ENCODE measurements at places on chromosomes 12 and 14.

- DNase-seq, result peak; percentile 51
Measured at GRCh38 chr12:47808050-47808449, 11.7 kb downstream of the HDAC7 start.

DNA sequence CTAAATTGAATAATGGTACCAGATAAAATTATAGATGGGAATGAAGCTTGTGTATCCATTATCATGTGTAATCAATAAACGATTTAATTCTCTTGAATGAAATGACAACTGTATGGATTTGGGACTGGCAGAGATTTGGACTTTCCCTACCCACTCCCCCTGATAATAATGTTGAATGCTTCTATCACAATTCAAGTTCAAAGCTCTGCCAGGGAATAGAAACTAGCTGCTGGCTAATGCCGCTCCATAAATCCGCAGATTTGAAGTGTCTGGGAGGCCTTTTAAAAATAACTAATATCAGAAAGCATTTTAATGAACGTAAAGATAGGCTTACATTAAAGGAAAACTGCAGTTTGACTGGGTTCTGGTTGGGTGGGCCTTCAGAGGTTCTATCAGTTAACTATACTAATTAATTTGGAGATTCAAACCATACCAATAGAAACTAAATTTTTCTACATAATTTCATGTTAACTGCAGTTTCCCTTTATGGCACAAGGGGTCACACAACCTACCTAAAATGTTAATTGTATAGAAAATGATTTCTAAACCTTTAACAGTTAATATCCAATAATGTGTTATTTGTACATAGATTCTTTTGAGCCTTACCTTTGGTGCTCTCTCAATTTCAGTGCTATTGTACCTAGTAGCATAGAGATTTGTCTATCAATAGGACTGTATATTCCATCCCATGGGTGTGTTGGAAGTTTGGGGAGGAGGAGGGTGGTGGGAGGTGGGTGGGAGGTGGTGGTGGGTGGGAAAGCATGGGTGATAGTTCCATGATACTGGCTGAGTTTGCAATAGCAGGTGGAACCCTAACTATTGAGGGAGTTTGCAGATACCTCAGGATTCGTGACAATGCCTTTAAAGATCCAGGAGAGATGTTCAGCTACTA lies 4.9 kb downstream of the HNRNPA1 start:
- no peak for DNase-seq

DNA sequence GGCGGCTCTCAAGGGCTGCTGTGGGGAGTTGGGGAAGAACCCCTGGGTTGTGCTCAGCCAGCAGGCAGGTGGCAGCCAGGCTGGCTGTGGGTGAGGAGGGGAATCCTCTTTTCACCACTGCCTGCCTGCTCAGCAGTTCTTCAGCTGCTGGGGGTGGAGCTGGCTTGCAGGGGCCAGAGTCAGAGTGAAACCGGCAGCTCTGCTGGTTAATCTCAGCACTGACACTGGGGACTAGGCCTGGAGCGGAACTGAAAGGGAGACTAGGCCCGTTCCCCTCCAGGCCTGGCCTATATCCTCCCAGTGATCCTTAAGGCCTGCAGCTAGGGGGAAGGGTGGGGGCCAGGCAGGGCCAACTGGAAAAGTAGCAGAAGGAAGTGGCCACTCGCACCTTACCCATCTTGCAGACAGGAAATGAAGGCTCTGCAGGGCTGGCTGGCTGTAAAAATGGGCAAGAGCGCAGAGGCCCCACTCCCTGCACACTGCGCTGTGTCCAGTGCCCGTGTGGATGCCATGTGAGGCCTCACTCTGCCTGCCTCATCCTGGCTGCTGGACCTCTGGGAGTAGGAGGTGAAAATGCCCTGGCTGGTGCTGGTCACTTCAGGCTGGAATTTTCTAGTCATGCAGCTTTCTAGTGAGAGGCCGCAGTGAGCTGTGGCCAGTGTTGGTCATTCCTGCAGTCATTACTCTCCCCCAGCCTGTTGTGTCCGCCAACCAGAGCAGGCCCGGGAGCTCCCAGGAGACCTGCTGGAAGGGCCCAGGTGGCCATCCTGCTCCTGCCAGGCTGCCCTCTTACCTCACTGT lies 39.4 kb downstream of the SH2B3 start:
- peak; percentile 65 for DNase-seq

- DNase-seq, result no peak
Measured at GRCh38 chr14:77579065-77579464, 37.4 kb downstream of the SPTLC2 start.

GRCh38 chr12:25965682-25966081 lies 7.2 kb downstream of the RASSF8 start:
- no peak for DNase-seq

DNA sequence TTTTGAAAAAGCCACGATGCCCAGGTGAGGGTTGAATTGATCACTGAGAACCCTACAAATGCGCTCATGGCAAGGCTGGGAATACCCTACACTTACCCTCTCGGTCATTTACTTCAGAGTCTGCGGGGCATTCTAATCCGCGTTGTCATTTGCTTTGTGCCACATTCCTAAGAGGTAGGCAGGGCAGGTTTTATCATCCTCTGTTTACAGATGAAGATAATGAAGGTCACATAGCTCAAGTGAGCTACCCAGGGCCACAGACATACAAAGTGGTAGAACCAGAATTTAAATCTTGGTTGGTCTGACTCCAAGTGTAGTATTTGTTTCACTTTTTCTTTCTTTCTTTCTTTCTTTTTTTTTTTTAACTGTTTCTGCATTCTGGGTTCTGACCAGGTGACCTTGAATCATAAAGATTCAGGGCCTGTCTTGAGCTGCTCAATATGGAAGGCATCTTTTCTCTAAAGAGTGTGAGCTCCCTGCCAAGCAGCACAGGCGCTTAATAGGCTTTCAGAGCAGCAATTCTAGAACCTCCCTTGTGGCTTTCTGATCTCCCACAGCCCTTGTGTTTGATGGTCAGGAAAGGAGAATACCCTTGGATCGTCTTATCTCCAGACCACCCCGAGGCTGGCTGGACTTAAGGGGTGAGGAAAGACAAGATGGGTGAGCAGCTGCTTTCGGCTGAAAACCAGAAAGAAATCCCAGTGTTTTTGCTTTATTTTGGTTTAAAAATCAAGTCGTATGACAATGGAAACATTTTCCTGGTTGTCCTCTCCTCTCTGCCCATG lies 662 bp upstream of the BATF start:
- DNase-seq, result no peak

- no peak for DNase-seq
Measured at GRCh38 chr14:48731260-48731659, 854.9 kb downstream of the RPS29 start.

DNA sequence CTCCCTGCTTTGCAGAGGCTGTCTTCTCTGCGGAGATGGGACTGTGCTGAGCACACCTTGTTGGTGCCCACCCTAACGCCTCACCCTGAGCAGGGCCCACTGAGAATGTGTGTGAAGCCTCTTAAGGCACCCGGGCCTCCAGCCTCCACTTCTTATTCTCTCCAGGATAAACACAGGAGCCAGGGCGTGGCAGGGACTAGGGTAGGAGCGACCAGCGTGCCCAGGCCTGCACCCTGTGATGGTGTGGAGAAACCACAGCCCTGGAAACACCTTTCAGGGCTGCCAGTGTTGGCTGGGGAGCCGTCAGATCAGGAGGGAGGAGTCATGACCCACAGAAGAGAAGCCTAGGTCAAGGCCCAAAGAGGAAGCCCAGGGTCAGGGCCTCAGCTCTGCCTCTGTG lies 41.3 kb downstream of the VDR start:
- DNase-seq, result no peak

DNA sequence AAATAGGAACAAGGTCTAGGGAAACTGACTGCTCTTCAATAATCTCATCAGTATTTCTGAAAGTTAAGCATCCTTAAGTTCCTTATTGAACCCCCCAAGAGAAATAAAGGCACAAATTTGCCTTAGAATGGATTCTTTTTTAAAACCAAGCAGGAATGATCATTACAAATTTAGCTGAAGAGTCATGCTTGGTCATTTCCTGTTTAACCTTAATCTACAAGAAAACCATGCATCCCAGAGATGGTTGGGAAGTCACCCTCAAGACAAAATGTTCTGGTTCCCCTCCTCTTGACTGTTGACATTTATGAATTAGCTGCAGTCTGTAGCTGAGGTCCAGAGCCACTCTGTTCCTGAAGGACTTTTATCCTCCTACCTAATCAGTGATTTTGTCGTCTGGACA lies 291.8 kb upstream of the G2E3 start:
- no peak for DNase-seq

GRCh38 chr12:51270951-51271518 lies 820 bp upstream of the SMAGP start:
- DNase-seq, result no peak

DNA sequence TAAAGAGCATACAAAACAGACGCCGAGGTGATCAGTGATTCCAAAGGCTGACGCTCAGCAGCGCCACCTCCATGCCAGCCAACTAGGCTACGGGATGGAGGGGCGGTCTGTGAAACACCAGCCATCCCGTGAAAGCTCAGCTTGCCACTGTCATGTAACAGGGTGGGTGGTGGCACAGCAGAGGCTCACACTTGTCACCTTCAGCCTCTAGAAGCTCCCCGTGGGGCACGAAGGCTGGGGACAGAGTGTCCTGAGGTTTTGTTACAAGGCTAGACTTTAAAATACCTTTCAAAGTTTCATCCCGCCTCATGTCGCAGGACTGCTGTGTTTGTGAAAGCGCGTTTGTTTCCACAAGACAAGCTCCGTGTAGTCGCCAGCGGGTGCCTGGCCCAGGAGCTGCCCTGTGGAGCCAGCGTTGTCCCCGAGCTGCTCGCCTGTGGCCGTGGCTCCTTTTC lies 20.7 kb downstream of the XRCC3 start:
- DNase-seq, result no peak

DNA sequence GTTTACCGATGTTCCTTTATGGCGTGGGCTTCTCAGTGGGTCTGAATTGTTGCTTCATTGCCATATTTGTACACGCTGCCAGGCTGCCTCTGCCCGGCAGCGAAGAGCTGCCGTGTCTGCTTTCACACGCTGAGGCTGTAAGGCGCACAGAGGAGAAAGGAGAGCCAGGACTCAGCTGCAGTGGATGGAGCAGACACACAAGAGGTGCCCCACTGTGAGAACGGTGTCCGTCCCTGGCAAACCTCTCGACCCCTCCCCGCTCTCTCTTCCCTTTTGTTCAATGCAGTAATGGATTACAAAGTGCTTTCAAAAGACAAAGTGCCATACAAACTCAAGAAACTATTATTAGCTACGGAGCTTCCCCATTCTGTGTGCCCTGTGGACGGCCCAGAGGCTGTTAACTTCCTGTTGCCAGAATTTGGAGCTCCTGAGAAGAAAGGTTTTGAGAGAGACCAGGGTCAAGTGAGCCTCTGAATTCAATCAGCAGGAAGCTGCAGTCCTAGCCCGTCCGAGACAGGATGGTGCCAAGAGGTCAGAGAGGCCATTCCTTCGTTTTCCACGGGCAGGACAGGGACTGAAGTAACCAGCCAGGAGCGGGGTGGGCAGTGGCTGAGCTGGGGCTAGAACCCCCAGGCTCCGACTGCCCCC lies 15.8 kb downstream of the CCND2 start:
- no peak for DNase-seq

DNA sequence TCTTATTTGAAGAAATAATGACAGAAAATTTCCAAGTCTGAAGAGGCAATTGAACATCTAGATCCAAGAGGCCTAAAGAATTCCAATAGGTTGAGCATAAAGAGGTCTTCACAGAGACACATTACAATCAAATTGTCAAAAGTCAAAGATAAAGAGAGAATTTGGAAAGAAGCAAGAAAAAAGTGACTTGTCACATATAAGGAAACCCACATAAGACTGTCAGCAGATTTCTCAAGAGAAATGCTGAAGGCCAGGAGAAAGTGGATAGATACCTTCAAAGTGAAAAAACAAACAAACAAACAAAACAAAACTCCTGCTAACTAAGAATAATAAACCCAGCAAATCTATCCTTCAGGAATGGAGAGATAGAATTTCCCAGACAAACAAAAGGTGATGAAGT lies 118.1 kb upstream of the LGR5 start:
- DNase-seq, result no peak

- DNase-seq, result no peak
Measured at GRCh38 chr12:93663729-93664084, 13.5 kb upstream of the CRADD start.

DNA sequence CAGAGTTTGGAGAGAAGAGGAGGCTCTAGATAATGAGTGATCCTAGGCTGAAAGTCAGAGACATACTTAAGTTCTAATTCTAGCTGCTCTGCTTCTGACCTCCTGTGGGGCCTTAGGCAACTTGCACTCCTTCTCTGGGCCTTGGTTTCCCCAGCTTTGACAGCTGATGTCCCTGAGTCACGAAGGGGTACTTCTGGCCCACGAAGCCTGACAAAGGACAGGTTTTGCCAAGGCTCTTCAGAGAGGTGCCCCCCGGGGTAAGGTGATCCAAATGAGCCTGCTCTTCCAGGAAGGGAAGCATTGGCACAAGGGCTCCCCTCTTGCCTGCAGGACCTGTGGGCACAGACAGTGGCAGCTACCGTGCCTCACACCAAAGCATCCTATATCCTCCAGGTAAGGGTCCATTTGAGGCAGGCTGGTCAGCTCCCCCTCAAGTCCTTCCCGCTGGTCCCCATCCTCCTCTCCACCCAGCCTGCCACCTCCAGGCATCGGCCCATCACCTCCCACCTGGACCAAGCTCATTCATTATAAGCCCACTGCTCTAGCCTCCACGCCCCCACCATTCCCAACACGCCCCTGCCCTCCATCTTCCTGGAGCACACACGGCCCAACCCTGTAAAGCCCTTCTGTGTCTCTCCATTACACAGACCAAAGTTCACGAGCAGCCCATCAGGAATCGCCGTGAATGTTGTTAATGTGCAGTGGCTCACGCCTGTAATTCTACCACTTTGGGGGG lies 1.9 kb upstream of the PPP1R13B start:
- no peak for DNase-seq

- no peak for DNase-seq
Measured at GRCh38 chr12:124527861-124528561, 39.4 kb downstream of the NCOR2 start.

GRCh38 chr12:89334548-89335169 lies 17.6 kb downstream of the DUSP6 start:
- no peak for DNase-seq
